Head of caudate nucleus (tissue), 42 donors: ENCODE measurements at places on chromosomes 3 and 15.

DNA sequence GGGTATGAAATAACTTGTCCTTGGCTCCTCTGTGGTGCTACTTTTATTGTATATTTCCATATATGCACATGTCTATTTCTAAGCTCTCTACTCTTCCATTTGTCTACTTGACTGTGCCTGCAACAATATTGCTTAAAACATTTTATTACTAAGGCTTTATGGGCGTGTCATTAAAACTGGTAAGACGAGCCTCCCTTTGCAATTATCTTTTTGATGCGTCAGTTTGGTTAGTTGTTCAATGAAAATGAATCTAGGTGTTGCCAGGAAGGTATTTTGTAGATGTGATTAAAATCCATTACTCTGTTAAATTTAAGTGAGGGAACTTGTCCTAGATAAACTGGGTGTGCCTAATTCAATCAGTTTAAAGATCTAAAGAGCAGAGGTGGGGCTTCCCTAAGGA is 12.9 kb upstream of the TRA2B start:
- DNase-seq = no peak

DNA sequence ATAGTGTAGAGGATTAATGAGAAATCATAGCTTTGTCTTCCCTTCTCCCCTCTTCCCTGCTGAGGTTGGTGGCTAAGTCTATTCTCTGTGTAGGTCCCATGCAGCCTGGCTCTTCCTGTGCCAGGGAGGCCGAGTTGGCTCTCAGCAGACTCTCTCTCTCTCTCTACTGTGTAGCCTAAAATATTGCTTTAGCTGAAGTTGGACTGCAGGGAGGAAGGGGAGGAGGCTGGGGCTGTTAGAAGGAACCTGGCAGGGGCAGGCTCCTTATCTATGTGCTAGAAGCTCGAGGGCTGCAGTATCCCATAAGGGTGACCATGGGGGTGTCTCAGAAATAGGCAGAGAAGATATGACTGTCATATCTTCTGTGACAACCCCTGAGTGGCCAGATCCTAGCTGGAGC is 160.8 kb downstream of the EPHB1 start:
- no peak for DNase-seq

- DNase-seq = no peak
Observed at GRCh38 chr3:42289026-42289425, 23.0 kb upstream of the CCK start.

- DNase-seq = no peak
Observed at GRCh38 chr15:81095690-81096365, 38.2 kb upstream of the CFAP161 start.

DNA sequence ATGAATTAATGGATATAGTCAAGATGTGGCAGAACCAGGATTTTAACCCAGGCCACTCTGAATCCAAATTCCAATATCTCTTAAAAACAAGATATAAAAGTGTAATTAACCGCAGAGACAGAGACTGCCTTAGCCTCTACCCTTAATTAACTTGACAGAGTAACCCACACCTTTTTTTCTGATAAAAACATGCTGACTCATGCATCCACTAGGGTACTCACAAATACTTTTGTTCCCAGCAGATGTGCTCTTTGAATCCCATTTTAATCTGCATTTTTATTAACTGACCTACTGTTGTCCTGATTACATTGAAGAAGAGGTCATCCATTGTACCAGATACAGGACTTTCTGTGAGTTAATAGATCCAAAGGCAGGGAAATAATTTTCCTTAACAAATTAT is 278.3 kb downstream of the CHL1 start:
- DNase-seq = no peak

DNA sequence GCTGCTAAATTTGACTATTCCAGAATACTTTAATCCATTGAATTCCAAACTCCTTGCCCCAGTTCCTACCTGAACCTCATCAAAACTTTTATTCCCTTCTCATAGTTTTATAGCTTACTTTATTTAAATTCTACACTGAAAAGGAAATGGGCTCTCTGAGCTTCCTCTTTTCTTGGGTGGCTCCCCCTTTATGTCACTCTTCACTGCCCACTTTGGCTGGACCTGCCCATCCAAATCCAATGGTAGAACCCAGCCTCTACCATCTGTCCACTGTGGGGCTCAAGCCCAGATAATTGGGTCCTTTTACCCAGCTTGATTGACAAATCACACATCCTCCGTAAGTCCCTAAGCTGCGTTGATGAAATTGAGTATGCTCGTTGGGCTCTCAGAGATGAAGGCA is 216.5 kb downstream of the BBX start:
- no peak for DNase-seq

- no peak for DNase-seq
Observed at GRCh38 chr3:188881954-188882641, 289.7 kb upstream of the TPRG1 start.

GRCh38 chr15:47422881-47423665 is 294.2 kb upstream of the SEMA6D start:
- no peak for DNase-seq

DNA sequence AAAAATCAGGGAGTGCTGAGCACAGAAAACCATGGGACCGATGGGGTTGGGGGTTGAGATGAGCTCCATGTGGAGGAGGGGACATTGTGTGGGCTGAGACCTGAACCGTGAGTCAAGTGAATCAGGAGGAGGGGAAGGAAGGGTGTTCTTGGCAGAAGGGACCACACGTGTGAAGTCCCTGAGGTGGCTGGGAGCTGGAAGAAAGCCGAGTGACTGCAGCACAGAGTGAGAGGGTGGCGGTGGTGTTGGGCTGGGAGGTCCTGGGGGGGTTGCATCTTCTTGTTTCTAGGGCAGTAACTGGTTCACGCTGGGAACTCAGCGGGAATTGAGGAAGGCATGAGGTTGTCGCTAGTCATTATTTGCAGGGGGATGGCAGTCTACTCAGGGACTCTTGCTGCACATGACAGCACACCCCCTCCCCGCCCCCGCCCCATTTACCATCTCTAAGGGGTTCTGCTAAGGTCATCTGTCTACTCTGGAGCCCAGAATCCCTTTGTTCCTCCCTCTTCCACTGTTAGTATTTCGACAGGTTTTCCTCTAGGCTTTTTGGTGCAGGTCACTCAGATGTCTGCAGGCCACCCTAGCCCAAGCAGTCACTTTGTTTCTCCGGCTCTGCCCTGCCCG is 254.3 kb downstream of the TLE3 start:
- DNase-seq = no peak

DNA sequence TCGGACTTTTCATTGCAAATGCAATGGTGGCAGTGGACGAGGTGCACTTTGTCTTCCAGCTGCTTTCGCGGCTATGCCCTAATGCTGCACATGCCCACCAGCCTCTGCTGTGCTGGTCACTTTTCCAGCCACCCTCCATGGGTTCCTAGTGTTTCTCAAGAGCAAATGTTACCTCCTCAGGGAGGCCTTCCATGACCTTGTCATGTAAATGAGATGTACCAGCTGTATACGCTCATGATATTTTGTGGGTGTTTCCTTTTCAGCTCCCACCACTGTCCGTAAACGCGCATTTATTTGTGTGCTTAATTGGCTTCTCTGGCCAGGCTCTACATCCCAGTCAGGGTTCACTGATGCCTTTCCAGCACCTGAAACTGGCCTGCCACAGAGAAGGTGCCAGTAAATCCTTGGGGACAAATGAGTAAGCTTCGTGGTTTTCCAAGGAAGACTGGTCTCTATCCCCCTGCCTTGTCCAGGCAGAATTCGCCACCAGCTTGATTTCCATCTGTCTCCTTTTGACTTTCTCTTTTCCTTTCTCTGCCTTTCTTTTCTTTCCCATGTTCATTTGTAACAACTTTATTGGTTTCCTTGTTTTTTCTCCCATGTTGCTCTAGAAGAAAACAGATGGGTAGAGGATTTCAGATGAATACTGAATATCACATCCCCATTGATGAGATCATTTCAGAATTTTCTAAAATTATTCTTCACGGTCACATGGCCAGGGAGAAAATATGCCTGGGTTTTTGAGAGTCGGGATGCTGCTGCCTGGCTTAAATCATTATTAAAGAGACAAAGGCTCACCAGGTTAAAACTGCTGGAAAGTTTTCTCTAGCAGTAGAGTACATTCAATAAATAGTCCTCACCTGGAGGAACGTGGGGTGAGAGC is 82.5 kb downstream of the CHST2 start:
- DNase-seq = no peak

- no peak for DNase-seq
Observed at GRCh38 chr3:31829826-31830426, 151.1 kb downstream of the OSBPL10 start.

- DNase-seq = no peak
Observed at GRCh38 chr15:56490461-56490860, 25.5 kb upstream of the MNS1 start.

DNA sequence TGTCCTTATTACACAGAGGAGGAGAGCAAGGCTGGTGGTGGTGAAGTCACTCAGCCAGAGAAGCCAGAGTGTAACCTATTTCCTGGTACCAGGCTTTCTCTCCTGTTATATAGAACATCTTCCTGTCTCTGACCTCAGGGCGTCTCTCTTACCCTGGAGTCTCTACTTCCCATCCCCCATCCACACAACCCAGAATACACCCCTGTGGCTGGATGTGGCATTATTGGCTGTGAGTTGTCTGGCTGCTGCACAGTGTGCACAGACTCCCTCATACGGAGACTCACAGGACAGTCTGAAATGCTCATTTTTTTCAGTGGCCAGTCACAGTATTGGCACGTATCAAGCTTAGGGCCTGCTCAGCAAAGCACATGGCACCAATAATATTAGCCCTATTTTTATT is 8.6 kb downstream of the PODXL2 start:
- no peak for DNase-seq

DNA sequence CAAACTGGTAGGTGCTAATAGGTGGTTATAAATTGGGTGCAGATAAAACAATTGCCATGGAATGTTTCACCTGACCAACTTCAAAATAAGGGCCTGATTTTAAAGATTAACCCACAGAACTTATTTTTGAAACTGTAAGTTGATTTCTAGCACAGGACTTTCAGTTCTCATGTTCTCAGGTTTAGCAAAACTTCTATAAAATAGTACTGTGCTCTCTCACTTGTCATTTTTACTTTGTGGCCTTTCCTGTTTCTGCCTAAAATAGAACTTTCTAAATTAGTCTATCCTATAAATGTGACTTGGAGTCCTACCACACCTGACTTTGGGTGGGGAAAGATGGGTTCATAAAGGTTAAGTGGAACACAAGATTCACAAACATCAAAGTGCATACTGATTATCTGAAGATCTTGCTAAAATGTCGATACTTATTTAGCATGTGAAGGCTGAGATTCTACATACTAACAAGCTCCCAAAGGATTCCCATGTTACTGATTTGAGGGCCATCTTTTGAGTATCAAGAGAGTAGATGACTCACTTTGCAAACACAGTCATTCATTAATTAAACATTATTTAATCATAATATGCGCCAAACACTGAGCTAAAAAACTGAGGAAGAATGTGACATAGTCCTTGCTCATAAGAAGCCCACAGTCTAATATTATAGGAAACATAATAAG is 38.6 kb downstream of the BTLA start:
- no peak for DNase-seq

DNA sequence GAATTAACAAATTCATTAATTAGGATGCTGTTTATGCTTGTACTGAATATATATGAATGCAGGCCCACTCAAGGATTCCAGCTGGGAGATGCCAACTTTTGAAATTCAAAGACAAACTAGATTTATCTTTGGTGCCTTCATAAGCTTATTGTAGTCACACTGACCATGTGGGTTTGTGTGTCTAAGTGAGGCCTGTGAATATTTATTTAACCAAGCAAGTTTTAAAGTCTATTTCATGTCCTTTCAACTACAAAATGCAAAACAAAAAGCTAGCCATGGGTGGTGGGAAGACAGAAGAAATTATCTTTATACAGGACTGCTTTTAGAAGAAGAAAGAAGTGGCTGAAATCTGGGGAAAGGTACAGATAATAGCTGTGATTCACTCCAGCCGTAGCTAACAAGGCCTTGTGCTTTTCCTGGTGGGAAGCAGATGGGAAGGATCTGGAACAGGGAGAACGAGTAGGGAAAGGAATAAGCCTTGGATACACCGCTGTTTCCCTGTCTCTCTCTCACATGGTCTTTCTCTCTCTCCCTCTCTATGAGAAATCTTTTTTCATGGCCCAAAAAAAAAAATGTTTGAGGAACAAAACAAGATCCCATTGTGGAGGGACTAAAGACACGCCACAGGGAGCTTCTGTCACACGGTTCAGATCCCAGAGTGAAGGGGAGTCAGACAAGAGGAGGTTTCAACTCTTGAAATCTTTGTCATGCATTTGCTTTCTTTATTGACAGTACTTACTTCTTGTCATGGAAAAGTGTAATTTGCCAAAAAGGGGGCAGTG is 225.5 kb downstream of the RORA start:
- DNase-seq = no peak

DNA sequence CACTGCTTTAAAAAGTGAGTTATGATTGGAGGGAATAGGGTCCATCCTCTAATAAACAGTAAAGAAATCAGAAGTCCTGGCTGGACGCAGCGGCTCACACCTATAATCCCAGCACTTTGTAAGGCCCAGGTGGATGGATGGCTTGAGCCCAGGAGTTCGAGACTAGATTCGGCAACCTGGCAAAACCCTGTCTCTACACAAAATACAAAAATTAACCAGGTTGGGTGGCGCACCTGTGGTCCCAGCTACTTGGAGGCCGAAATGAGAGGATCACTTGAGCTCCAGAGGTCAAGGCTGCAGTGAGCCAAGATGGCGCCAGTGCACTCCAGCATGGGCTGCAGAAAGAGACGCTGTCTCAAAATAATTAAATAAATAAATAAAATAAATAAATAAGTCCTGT is 171.2 kb downstream of the POTEB3 start:
- no peak for DNase-seq

DNA sequence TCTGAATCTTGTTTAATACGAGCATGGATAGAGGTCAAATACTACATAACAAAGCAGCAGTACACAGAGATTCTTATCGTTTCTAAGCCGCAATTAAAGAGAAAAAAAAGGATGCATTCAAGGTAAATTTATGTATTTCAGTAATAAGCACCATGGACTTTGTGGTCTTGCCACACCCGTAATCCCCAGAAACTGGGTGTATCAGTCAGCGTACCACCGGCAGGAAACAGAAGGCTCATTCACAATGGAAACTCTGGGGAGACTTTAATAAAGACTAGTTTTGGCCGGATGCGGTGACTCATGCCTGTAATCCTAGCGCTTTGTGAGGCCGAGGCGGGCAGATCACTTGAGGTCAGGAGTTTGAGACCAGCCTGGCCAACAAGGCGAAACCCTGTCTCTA is 81.9 kb upstream of the ZNF280D start:
- DNase-seq = no peak

DNA sequence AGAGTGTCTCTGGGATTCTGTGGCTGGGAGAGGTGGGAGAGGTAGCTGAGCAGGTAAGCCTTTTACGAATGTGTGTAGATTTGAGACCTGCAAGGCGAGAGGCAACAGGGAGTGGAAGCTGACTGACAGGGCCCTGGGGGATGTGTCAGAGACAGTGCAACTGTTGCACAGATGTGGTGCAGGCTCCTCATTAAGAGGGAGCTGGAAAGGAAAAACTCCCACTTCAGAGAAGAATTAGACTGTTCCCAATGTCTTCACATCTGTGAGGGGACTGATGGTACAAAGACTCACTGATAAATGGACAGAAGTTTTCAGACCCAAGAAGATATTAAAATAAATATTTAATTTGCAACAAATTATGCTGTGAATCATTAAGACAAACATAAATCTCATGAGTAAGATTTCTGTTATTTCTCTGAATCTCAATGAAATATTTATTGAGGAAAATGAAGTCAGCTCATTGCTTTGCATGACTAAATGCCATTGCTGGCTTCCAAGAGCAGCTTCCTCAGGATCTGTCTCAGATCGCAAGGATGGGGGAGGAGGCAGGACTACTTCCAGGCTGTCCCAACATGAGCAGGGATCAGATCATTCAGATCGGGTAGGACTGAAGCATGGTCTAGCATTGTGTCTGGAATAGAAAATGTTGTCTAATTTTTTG is 127.3 kb upstream of the ROPN1 start:
- peak; percentile 44 for DNase-seq

GRCh38 chr3:41356775-41357174 is 157.5 kb downstream of the CTNNB1 start:
- no peak for DNase-seq
